ENCODE measurements at places on chromosomes 5 and 9.

DNA sequence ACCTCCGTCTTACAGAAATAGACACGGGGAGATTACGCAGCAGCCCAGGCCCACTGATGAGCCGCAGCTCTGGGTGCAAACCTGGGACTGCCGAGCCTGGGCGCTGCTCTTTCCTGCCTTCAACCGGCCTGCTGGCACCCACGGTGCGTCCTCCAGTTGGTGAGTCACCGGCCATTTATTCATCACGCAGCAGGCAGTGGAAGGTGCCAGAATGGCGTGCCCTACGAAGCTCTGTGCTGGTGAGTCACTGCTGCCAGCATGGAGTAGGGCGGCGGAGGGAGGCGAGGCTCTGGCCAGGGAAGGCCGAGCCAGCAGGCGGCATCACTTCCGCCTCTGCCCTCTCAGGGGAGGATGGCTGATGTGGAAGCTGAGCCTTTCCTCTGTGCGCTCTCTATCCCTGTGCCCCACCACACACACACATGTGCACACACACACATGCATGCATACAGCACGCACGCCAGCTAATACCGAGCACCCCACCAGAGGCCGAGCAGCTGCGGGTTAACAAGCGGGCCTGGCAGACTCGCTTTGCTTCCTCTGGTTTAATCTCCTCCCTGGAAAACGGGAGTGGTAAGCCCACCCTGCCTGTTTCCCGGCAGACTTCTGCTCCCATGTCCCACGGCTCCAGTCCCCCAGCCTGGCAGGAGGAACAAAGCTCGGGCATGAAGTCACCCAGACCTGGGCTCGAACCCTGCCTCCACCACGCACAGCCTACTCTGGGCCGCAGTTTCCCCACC is 39.2 kb downstream of the OLFM1 start:
- DNase-seq = peak; percentile 72

GRCh38 chr5:139650689-139651042 is 2.5 kb downstream of the CXXC5 start:
- no peak for DNase-seq

- peak; percentile 23 for DNase-seq
Observed at GRCh38 chr5:32523625-32524024, 61.7 kb upstream of the SUB1 start.

- no peak for DNase-seq
Observed at GRCh38 chr5:151682751-151683331, 3.9 kb downstream of the SPARC start.

GRCh38 chr5:116032991-116033390 is 719 bp downstream of the ARL14EPL start:
- DNase-seq = no peak

GRCh38 chr5:162842727-162843126 is 594.7 kb upstream of the CCNG1 start:
- no peak for DNase-seq

GRCh38 chr5:146475906-146476305 is 28.8 kb downstream of the TCERG1 start:
- DNase-seq = no peak

- no peak for DNase-seq
Observed at GRCh38 chr5:31415009-31415923, 116.6 kb downstream of the DROSHA start.

GRCh38 chr9:130583271-130583670 is 3.9 kb downstream of the FUBP3 start:
- no peak for DNase-seq

DNA sequence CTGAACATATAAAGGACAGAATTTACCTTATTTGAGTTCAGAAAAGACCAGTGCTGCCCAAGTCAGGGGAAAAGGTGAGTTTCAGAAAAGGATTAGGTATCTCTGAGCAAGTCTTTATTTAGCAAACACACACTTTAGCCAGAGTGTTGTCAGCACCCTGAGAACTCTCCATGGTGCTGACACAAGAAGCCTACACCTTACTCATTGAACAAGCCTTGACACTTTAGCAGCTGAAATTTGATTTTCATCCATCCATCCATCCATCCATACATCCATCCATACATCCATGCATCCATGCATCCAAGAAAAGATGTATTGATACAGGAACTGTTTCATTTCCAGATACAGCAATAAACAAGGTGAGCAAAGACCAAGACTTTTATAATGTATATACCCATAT is 311.2 kb downstream of the TRIM32 start:
- peak; percentile 30 for DNase-seq

DNA sequence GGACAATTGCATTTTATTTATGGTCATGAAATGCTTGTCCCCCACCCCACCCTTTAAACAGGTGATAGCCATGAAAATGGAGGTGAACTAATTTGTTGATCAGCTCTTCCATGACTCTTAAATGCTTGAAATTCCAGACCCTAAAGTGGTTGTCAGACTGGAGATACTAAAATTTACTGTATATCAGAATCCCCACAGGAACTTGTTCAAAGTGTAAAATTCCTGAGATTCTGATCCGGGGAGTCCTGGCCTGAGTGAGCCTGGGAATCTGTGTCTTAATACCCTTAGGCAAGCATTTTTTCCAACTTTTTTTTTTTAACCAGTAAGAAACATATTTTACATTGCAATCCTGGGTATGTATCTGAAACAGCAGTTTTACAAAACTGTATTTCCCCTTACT is 4.7 kb downstream of the SKP2 start:
- no peak for DNase-seq

DNA sequence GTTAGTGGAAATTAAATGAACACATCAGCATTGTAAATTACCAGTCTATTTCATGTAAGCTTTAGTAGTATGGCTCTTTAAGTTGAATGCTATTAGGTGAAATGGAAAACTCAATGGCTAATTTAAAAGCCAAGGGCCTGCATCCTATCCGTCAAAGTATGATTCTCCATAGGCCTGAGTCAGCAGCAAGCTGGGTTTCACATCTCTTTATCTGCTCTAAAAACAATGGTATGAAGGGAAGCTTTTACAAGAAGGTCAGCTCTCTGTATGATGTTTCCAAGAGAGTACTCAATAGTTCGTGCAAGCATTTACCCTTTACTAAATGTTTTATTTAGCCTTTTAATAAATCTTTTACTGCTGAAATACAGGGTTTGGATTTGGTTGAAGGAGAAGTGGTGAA is 62.8 kb downstream of the MAP1B start:
- DNase-seq = no peak

GRCh38 chr9:133855802-133856521 is 117.8 kb upstream of the SARDH start:
- DNase-seq = no peak

DNA sequence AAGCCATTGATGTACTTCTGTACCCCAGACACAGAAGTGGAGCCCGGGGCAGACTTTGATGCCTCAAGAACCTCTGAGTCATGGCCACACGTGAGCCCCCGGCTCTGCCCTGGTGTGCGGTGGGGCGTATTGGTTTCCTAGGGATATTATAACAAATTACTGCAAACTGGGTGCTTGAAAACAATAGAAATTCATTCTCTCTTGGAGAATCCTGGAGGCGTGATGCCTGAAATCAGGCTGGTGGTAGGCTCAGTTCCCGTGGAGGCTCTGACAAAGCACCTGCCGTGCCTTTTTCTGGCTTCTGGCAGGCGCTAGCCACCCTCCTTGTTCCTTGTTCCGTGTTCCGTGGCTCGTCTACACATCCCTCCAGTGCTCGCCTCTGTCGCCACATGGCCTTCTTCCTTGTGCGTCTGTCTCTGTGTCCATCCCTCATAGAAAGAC is 24.2 kb downstream of the NEK6 start:
- DNase-seq = no peak

GRCh38 chr5:113823696-113824095 is 310.2 kb downstream of the YTHDC2 start:
- no peak for DNase-seq

- DNase-seq = no peak
Observed at GRCh38 chr5:96668725-96669124, 6.5 kb downstream of the CAST start.

DNA sequence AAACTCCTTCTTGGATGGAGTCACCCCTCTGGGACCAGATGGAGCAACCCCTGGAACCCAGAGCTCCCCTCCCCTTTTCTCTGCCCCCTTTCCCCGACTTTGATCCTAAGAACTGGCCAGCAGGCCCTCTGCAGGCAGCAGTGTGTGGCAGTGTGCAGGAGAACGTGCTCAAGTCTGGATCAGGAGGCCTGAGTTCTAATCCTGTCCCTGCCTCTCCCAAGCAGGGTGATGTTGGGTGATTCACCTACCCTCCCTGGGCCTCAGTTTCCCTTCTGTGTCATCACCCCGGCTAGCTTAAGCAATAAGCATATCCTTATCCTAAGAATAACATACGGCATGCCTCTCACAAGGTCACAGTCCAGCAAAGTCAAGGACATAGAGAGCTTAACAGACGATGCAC is 67.6 kb downstream of the C9orf50 start:
- DNase-seq = no peak

DNA sequence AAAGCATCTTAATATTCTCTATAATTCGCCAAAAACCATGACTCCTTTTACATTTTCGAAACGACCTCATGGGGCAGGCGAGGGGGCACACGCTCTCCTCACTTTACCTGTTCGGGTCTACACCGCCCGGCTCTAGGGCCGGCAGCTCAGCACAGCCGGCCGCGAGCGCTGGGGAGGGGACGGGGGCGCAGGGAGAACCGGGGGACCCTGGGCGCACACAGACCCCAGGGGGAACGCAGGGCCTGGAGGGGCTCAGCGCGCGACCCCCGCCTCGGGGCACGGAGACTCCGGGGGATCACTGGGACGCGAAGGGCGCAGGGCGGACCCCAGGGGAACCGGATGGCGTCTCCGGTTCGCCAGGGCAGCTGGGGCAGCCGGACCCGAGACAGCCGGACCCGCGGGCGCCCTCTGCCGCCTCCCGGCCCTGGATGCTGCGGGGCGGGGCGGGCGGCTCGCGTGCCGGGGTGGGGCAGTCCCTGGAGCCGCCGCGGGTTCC is at the start of gene AHRR:
Gene AHRR (plus strand): TSS at position 485 of the 496 bp plus-strand sequence. CDS start 22,189 bp downstream, outside the sequence.
- DNase-seq = peak; percentile 66

GRCh38 chr5:96611946-96612345 is 50.2 kb upstream of the CAST start:
- DNase-seq = no peak

DNA sequence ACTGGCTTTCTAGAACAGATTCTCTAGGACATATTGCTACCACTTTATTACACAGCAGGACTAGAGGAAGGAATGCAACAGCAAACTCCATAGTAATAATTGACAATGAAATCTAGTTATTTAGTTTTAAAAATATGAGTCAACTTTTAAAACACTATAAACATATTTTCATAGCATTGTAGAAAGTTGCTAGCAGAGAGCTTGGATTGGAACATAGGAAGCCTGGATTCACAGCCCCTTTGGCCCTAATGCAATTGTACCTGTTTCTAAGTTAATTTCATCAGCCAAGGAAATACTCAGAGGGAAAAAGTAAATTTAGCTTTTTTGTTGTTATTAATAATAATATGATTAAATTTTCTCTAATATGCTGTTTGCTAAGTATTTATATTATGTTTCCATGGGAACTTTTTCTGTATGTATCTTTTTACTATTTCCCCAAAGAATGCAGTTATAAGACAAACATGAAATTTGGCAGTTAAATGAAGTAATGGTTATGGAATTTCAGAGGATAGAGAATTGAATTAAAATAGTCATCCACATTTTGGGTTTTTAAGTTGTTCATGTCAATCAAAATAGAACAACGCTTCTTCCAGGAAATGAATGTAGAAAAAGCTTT is 45.6 kb downstream of the VCAN start:
- no peak for DNase-seq

DNA sequence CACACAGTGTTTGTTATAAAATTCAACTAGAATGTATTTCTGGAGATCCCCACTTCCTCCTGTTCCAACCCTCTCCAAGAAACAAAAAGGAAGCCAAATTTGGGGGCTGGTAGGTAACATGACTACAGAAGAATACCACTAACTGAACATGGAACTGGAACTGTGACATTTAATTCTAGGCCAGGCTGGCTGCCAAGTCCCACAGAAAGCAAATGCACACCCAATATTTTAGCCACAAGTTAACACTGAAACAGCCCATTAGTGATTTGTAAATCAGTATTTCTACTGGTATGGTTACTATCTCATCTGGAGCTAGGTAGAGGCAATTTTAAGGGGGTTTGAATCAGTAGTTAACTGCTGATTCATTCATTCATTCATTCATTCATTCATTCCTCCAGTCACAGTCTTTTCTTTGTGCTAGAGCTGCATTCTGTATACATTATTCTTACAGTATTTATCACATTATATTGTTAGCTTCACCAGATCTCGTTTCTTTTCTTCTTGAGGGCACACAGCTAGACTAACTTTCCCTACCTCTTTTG is 131.7 kb upstream of the GDNF start:
- DNase-seq = no peak

DNA sequence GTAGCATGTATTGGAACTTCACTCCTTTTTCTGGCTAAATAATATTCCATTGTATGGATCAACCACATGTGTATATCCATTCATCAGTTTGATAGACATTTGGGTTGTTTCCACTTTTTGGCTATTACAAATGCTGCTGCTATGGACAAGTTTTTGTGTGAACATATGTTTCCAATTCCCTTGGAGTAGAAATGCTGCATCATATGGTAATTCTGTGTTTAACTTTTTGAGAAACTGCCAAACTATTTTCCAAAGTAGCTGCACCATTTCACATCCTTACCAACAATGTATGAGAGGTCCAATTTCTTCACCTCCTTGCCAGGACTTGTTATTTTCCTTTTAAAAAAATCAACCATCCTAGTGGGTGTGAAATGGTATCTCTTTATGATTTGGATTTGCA is 8.4 kb downstream of the FRRS1L start:
- DNase-seq = no peak

GRCh38 chr5:59661954-59662615 is 231.4 kb downstream of the PDE4D start:
- no peak for DNase-seq

- no peak for DNase-seq
Observed at GRCh38 chr5:78881884-78882283, 103.2 kb downstream of the ARSB start.

GRCh38 chr5:178165581-178165980 is 11.9 kb upstream of the NHP2 start:
- no peak for DNase-seq

GRCh38 chr5:140571105-140571504 is 6.5 kb downstream of the SLC35A4 start:
- no peak for DNase-seq

DNA sequence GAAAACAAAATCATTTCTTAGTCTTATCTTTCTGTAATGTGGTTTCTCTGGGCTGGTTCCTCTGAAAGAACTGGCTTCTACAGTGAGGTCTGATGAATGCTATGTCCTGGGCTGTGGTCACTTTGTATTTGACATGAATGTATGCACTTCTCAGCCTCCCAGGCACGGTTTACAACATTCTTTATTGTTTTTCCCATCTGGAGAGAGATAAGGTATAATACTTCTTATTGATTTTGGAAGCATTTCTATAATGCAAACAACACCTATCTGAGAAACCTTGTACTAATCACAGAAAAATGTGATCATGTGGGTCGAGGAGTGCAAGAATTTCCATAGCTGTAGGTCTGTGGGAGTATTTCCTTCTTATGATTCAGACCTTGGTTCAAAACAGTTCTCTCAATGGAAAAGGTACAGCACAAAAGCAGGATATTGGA is 46.9 kb downstream of the ACTBL2 start:
- DNase-seq = peak; percentile 51

DNA sequence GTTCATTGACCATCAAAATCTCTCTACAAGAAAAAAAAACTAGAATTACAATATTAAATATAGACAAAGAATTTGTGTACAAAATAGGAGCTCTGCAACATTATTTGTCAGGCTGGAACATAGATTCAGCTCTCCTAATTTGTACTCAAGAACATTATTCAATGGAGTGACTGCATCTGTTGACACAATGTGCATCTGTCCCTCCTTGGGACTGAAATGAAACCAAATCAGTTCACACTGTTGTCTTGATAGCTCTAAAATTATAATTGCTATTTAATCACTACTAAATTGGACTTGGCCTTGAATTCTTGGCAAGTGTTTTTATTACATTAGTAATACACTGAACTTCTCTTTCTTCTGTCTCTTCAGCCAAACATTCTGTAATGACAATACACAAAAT is 47.7 kb downstream of the FTMT start:
- no peak for DNase-seq
